ENCODE measurements at places on chromosomes 2 and 18.

- DNase-seq: no peak
Measured at GRCh38 chr2:232030229-232030628, 68.7 kb downstream of the DIS3L2 start.

GRCh38 chr18:65748321-65748720 lies 2.5 kb upstream of the CDH7 start:
- no peak for DNase-seq

DNA sequence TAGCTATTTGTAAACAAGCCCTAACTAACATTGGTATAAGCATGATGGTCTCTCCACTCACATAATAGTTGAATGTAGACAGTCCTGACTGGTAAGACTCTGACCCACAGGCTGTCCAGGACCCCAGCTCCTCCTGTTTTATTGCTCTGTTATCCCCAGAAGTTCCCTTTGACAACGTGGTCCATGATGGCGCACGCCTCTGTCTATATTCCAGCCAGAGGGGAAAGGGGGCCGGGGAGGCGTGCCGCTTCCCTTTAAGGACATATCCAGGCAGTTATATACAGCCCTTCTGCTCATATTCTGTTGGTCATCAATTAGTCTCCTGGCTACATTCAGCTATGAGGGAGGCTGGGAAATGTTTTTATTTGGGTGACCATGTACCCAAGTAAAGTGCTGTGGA lies 6.7 kb downstream of the DYSF start:
- no peak for DNase-seq

- no peak for DNase-seq
Measured at GRCh38 chr2:2828774-2829368, 497.8 kb upstream of the MYT1L start.

GRCh38 chr2:197704434-197705120 lies 592 bp upstream of the MARS2 start:
- DNase-seq: no peak

DNA sequence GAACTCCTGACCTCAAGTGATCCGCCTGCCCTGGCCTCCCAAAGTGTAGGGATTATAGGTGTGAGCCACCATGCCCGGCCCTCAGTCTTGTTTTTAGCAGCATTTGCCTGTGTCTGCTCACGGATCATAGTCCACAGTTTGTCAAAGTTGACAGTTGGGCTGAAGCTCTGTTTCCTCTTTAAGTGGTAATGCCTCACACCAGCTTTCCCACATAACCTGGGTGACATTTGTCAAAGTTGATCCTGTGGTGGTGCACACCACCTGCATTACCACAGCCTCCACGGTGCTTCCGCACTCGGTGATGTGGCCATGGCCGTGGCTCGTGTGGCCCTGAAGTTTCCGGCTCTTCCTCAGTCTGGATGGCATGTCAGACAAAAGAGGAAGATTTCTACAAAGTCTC lies 27.1 kb downstream of the RAB31 start:
- DNase-seq: no peak

GRCh38 chr2:3493615-3494007 lies 25.7 kb downstream of the ADI1 start:
- DNase-seq: no peak

DNA sequence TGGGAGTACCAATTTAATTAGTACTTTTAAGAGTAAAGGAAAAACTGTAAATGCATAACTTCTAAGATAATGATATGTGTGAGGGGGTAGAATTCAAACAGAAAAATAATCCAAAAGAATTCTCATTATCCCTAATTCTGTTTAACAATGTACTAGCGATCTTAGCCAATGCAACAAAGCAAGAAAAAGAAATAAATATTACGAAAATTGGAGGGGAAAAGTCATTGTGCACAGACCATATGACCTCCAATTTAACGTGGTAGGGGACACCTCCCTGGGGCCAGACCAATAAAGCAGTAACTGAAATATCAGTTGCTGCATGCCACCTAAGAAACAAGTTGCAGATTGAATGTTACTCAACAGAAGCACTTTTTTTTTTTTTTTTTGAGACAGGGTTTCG lies 25.9 kb upstream of the PEX13 start:
- DNase-seq: no peak

- no peak for DNase-seq
Measured at GRCh38 chr2:239519089-239519920, 118.5 kb upstream of the HDAC4 start.

DNA sequence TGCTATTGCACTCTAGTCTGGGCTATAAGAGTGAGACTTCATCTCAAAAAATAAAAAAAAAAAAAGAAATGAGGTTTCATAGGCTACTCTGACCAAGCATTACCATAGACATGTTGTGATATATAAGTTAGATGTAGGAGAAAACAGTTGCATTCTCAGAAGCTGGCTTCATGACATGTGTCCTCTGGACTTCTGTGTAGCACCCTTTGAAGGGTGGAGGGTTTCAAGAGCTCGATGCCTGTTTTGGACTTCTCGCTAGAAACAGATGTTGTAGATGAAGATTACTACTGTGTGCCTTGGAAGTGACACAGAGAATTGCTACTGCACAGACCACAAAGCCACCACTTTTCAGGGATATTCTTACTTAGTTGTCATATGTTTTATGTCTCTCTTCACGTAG lies 91.0 kb downstream of the TMEM247 start:
- no peak for DNase-seq

Data from activated naive CD4-positive, alpha-beta T cell treated with Interleukin-2 at 50 U/mL for 16 hours (primary cell).